ENCODE measurements at places on chromosomes 1 and 21.

DNA sequence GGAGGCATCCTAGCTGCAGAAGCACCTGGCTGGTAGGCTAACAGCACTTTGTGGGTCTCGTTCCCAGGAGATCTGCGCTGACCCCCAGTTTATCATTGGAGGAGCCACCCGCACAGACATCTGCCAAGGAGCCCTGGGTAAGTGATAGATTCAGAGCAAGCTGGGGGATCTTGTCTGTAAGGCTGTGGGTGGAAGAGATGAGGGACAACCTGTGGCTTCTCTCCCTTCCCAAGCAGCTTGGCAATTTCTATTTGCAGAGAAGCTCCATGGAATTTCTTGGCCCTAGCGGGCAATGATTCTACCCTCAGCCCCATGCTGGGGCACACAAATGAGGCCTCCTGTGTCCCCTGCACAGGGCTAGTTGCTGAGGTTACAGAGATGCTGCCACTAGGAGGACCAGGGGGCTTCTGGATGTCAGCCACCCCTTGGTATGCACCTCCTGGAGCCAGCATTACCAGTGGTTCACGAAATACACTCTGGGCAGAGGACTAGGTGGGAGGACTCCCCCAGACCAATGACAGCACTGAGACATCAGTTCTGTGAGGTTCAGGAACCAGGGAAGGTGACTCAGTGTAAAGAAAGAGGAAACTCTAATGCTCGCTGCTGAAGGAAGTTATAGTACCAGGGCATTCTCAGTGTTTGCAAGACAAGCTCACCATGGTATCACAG lies 5.5 kb downstream of the CAPN2 start:
- no peak for DNase-seq

GRCh38 chr1:17045634-17046333 lies 8.0 kb downstream of the SDHB start:
- DNase-seq, result no peak

DNA sequence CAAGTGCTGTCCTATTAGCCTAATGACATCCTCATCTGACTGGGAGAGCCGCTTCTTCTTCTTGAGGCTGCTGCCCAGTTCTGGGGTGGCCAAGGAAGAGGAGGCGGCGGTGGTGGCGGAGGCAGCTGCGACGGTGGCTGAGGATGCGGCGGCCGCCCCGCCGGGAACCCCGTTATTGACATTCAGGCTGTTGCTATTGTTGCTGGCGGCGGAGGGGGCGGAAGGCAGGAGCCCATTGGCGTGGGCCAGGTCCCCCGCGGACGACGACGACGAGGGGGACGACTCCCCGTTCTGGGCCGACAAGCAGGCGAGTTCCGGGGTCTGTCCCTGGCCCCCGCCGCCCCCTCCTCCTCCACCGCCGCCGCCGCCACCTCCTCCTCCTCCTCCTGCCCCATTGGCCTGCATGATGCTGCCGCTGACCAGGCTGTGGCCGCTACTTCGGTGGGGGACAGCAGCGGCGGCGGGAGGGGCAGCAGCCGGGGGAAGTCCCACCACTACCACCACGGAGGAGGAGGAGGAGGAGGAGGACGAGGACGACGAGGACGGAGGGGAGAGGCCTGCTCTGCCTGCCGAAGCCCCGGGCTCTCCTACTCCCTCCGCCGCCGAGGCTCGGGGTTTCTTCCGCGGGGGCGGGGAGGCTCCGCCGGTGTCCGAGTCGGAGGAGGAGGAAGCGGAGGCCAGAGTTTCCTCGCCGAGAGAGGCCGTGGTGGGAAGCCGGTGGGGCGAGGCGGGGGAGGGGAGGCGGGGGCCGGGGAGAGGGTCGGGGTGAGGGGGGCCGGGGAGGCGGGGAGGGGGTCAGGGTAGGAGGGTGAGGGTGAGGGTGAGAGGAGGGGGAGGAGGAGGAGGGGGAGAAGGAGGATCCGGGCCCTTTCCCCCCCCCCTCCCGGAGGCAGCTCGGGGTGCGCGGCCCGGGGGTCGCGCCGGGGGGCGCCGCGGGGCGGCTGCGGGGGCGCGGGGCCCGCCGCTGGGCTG lies 610 bp downstream of the WDR26 start:
- DNase-seq, result no peak

GRCh38 chr1:44484155-44484688 lies 79.2 kb downstream of the RNF220 start:
- no peak for DNase-seq

- DNase-seq, result no peak
Observed at GRCh38 chr1:53524428-53525375, 65.5 kb downstream of the DMRTB1 start.

- DNase-seq, result no peak
Observed at GRCh38 chr21:19785941-19786340, 1212.3 kb upstream of the NCAM2 start.

GRCh38 chr1:205583461-205584130 lies 48.2 kb downstream of the ELK4 start:
- DNase-seq, result no peak

- no peak for DNase-seq
Observed at GRCh38 chr1:239603530-239603929, 217.2 kb downstream of the CHRM3 start.

- DNase-seq, result no peak
Observed at GRCh38 chr1:92299477-92300150, 755 bp downstream of the RPAP2 start.

- no peak for DNase-seq
Observed at GRCh38 chr21:41589131-41589530, 81.2 kb upstream of the TMPRSS2 start.

DNA sequence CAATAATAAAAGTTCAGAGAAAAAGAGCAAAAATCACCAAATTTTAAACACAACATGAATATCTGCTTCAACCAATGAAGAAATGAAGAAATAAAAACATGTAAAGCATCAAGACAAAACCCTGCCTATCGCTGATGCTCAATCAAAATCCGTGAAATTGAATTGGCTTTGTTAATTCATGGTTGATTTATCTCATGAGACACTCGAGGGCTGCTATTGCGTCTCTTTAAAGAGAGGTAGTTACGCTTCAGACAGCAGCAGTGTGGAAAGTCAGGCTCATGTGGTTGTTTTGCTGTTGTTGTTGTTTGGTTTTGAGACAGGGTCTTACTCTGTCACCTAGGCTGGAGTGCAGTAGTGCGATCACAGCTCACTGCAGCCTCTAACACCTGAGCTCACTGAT lies 65.5 kb upstream of the RGS7 start:
- no peak for DNase-seq

DNA sequence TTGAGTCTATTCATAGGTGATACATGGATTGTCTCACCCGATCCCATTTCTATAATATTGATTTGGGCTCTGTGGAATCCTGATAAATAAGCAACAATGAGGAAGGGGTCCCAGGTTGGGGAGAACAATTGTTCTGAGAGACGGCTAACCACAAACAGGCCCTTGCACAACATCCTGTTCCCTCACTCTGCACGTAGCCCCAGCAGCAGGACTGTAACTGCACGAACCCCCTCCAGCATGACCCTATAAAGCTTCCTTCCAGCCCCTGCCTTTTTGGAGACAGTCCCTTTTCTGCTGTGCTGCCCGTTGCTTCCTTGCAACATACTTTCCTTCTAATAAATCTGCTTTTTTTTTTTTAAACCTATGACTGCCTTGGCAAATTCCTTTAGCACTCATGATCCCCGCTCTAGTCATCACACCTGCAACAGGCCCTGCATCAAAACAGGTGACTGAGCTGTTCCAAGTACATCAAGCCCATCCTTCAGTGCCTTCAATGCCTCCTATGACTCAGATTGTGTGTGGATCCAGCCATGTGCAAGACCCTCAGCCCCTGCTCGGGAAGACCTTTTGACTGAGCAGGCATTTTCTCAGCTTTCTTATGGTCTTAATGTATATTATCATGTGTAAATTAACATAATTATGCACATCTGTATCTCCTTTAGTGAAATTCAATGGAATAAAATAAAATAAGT lies 63.7 kb upstream of the B3GALNT2 start:
- DNase-seq, result no peak

DNA sequence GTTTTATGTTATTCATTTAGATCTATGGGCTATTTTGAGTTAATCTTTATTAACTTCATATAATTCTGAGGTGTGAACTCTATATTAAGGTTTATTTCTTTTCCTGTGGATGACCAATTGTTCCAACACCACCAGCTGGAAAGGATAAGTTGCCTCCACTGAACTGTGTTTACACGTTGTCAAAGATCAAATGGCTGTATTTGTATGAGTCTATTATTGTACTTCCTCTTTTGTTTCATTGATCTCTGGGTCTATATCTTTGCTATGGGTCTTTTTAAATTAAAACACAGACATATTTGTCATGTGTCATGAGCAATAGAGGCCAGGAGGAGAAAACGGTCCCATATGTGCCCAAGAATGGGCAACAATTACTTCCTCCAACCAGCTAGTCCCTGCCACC lies 5.2 kb upstream of the MAB21L3 start:
- DNase-seq, result no peak

- DNase-seq, result no peak
Observed at GRCh38 chr1:106249365-106249764, 807.1 kb upstream of the PRMT6 start.
